ENCODE measurements at places on chromosomes 2 and 18.

- no peak for DNase-seq
Measured at GRCh38 chr2:151009437-151010175, 252.1 kb downstream of the RBM43 start.

- DNase-seq, result no peak
Measured at GRCh38 chr2:238685327-238685709, 162.6 kb upstream of the TWIST2 start.

- DNase-seq, result no peak
Measured at GRCh38 chr18:41643427-41643826, 311.6 kb upstream of the PIK3C3 start.

DNA sequence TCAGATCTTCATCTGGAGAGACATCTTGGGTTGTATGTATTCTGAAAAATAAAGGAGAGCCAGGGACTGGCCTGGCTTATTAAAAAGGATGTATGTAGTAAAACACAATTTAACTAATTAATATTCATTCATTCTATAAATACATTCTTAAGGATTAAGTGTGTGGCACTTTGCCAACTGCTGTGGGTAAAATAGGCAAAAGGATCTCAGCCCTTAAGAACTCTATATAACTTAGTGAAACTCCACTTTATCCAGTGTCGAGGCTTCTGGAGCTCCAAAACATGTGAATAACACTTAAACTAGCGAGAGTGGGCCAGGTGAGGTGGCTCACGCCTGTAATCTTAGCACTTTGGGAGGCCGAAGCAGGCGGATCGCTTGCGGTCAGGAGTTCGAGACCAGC is 7.7 kb upstream of the STK39 start:
- no peak for DNase-seq

DNA sequence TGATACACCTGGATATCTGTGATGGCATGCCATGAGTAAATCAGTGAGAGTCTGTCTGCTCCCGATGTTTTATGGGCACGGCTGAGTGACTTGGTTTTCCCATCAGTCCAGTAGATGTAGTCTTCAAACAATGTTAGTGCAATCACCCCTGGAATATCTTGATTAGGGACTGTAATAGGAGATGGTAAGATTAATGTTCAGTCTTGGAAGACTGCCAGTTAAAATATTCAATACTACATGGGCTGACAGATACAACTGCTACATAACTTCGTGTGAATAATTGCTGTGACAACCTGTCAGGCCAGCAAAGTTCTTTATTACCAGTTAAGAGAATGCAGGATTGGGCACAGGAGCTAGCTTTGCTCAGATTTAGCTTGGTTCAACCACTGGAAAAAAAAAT is 1673.3 kb downstream of the LRP1B start:
- DNase-seq, result no peak

DNA sequence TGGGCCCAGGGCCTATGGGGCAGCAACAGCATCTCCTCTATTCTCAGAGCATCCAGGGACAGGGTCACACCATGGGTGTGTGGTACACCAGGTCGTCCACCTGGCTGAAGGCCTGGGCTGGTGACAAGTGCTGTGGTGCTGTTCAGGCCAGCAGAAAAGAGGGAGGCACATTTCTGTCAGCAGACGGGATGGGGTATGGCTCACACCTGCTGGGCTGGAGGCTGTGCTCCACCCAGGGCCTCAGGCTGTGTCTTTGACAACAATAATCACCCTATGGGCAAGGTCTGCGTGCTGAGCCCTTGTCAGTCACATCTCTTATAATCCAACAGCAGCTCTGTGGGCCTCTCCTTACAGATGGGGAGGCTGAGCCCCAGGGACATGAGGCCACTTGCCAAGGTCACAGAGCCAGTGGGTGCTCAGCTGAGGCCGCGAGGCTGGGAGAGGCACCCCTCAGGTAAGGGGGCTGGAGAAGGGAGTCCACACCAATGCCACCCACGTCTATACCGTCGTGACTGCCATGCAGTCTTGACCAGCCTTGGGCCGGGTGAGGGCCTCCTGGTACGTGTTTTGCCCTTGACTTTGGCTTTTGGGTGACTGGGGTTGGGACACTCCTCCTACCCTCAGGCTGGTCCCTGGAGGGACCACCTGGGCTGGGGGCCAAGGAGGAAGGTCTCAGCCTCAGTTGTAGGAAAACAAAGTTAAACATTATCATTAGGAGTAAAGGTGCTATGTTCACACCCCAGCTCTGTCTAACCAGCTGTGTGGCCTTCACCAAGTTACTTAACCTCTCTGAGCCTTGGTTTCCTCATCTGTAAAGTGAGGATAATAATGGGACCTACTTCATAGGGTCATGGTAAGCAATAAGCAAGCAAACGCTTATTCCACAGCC is 5.6 kb upstream of the HS6ST1 start:
- no peak for DNase-seq

- peak; percentile 51 for DNase-seq
Measured at GRCh38 chr2:63189026-63189425, 138.4 kb downstream of the OTX1 start.

- no peak for DNase-seq
Measured at GRCh38 chr18:78788161-78788560, 191.5 kb upstream of the SALL3 start.

DNA sequence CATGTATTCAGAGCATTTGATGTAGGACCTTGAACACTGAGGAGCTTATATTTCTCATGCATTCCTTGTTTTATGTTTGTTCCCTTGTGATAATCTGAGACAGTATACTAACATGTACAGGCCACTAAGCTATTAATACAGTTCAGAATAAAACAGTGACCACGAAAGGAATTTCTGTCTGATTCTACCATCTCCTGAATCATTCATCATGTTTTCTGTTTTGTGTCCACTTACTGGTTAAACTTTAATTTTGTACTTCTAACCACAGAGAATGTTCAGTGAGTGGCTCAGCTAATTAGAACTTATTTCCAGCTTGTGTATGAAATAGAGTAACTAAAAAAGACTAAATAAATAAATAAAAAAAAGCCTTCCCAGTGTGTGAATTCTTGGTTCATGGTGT is 110.4 kb downstream of the LRP1B start:
- no peak for DNase-seq

- no peak for DNase-seq
Measured at GRCh38 chr2:23402205-23402740, 17.3 kb downstream of the KLHL29 start.

GRCh38 chr2:191318037-191318728 is 73.0 kb downstream of the MYO1B start:
- DNase-seq, result no peak

GRCh38 chr18:31648966-31649429 is 35.4 kb downstream of the B4GALT6 start:
- DNase-seq, result no peak

DNA sequence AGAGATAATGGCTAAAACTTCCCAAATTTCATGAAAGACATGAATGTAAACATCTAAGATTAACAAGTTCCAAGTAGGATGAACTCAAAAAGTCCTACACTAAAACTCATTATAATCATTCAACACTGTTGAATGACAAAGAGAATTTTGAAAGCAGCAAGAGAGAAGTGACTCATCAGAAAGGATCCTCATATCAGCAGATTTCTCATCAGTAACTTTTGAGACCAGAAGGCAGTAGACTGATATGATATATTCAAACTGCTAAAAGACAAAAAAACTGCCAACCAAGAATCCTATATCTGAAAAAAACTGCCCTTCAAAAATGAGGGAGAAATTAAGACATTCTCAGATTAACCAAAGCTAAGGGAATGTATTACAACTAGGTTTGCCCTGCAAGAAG is 130.6 kb upstream of the OTX1 start:
- DNase-seq, result no peak

GRCh38 chr2:41663056-41663455 is 384.8 kb upstream of the PKDCC start:
- no peak for DNase-seq

DNA sequence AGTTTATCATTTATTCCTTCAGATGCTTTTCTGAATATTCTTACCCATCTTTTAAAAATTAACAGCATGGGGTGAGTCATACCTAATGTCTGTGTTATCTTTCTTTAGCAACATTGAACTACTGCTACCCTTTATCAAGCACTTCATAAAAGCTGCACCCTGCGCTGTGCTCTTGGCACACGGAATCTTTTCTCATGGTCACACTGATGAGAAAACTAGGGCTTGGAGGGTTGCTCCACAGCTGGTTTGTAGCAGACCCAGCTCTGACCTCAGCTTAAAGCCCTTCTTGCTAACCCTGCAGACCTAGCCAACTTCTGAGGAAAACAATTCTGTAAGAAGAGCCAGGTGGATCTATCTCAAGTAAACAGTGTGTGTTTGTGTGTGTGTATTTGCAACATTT is 106.3 kb downstream of the RNF144A start:
- no peak for DNase-seq

- DNase-seq, result no peak
Measured at GRCh38 chr2:15359716-15360531, 201.2 kb downstream of the NBAS start.

GRCh38 chr18:42706618-42707017 is 408.9 kb downstream of the RIT2 start:
- DNase-seq, result peak; percentile 75

- DNase-seq, result no peak
Measured at GRCh38 chr2:27795868-27796277, 24.4 kb downstream of the MRPL33 start.

- DNase-seq, result peak; percentile 71
Measured at GRCh38 chr2:133171393-133172004, 396.8 kb downstream of the NCKAP5 start.

- no peak for DNase-seq
Measured at GRCh38 chr2:18719978-18720775, 130.8 kb upstream of the NT5C1B start.

DNA sequence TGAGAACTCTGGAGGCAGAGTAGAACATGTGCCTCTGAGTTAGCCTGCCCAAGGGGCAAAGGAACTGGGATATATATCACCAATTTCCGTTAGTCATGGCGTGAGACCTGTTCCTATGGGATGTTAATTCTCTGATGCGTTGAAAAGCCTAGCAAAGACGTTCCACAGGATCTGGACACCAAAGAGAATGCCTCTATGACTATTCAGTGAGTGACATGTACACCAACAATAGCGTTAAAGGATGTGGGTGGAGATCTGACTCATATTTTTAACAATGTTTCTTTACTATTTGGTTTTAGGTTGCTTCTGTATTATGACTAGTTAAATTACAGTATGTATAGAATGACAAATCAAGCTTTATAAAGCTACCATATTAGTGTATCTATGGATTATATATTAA is 320.9 kb upstream of the MC4R start:
- DNase-seq, result no peak

DNA sequence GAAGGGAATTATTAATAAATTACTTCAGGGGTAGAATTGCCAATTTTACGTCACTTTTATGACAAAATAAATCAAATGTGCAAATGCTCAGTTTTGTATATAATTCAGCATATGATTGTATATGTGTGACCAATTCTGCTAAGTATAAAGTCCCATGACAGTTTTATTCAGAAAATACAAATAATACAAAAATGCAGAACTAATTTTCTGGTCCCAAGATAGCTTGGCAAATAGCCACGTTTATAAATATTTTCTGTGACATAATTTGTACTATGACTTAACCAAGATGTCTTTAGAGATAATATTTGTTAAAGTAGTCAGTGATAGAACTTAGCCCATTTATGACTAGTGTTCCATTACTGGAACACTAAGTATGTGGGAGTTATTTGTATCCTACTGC is 24.2 kb upstream of the CAB39 start:
- DNase-seq, result no peak

DNA sequence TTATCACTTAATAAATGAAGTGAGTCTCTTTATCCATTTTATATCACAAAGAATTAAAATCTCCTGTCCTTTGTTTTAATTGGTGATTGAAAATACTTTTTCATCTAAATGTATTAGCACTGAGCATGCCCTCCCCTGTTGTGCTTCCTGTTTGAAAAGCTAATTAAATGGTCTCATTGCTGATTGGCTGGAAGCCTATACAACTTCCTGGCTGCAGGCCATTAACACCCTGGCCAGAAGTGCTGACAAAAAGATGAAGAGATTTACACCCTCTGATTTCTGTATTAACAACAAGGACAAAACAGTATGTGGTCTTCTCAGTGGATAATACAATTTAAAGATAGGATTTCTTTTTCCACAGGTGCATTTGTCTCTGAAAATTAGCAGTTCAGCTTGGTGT is 548.0 kb downstream of the DCC start:
- no peak for DNase-seq

DNA sequence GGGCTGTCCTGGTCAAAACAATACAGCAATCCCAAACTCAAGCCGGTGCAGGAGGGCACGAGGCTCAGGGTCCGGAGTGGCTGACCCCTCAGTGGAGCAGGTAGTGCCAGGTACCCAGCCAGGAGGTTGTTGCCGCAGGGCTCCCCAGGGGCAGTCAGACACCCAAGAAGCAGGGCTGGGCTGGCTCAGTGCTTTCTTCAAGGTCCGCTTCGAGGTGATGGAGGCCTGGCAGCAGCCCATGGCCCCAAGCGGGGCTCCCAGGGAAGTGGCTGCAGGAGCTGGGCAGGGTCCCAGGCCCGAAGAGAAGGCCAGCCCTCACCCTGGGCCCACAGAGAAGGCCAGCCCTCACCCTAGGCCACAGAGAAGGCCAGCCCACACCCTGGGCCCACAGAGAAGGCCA is 55.3 kb upstream of the COPS8 start:
- DNase-seq, result no peak

- DNase-seq, result no peak
Measured at GRCh38 chr2:46943881-46944798, 28.5 kb upstream of the MCFD2 start.

DNA sequence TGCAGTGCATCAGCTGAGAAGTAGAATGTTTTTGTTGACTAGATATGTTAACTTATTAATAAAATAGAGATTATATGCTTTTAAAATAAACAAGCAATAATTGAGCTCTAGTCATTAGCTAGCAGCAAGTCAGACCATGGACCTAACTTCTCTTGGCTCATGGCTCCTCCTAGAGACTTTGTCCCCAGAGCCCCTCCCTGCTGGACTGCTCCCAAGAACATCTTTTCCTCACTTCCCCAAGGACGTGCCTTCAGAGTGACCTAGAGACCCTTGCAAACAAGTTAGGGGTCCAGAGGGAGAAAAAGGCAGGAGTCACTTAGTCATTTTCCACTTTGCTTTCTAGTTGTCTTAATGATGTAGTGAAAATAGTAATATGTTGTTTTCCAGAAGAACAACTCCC is 312.5 kb upstream of the NRP2 start:
- DNase-seq, result no peak

DNA sequence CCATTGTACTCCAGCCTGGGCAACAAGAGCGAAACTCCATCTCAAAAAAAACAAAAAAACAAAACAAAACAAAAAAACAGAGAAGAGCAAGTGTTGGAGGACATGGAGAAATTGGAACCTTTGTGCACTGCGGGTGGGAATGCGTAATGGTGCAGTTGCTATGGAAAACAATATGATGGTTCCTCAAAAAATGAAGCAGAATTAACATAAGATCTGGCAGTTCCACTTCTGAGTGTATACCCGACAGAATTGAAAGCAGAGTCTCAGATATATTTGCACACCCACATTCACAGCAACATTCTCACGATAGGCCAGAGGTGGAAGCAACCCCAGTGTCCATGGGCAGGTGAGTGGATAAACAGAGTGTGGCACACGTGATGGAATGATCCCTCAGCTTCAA is 11.0 kb upstream of the RALB start:
- no peak for DNase-seq

- no peak for DNase-seq
Measured at GRCh38 chr18:56139792-56140254, 498.6 kb downstream of the TXNL1 start.

- DNase-seq, result no peak
Measured at GRCh38 chr18:8754995-8755960, 49.9 kb downstream of the MTCL1 start.

- DNase-seq, result peak; percentile 16
Measured at GRCh38 chr2:191245046-191245868, at the start of gene MYO1B. TSS of gene MYO1B (plus strand) at chr2:191245404. CDS start at chr2:191276896, 31,492 bp downstream.

GRCh38 chr2:178679891-178680290 is 127.3 kb downstream of the TTN start:
- no peak for DNase-seq

GRCh38 chr2:133810559-133810958 is 242.3 kb upstream of the NCKAP5 start:
- DNase-seq, result no peak

Measured in NCI-H2029 treated with DMSO at 0.1 percent for 48 hours (cell line).